Fibroblast of the aortic adventitia (primary cell): ENCODE measurements at places on chromosomes 1 and 21. TPM values are rescaled to one million over a fixed set of nuclear protein-coding genes. Genes with fewer than 3 reads are reported as not detected.

- no peak for DNase-seq
Observed at GRCh38 chr21:31459457-31459856, 115.4 kb upstream of the TIAM1 start.

GRCh38 chr1:117796226-117796625 lies 133.2 kb downstream of the GDAP2 start:
- no peak for DNase-seq

DNA sequence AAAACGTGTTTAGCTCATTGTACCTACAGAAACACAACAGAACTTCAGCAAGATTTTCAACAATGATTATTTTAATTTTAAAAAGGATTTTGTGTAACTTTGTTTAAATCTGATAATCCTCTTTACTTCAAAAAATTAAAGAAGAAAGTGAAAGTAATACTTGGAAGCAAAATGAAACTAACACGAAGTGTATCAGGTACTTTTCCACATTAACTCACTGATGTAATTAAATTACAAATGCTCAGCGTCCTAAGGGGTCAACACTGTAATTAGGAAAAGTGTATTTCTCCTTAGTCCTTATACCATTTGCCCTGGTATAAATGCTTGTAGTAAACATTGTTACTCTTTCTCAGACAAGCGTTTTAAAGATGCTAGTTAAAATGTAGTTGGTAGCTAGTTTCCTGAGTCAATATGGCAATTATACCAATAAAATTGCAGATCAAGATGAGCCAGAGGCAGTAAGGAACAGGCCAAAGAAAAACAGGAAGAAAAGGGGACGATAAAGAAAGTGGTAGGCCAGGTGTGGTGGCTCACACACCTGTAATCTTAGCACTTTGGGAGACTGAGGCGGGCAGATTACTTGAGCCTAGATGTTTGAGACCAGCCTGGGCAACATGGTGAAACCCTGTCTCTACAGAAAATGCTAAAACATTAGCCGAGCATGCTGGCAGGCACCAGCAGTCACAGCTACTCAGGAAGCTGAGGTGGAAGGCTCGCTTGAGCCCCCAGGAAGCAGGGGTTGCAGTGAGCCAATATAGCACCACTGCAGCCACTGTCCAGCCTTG lies 553.0 kb downstream of the SMYD3 start:
- DNase-seq = no peak

GRCh38 chr1:76018045-76018444 lies 56.5 kb upstream of the ST6GALNAC3 start:
- no peak for DNase-seq

Gene TNFRSF1B
- 7.3 and 10.7 TPM in 2 replicates for total RNA-seq

Gene CFAP107
- not detected in 2 replicates for total RNA-seq

Gene PEA15
- total RNA-seq = 72.1 and 224 TPM in 2 replicates
